ENCODE measurements at places on chromosomes 2 and 18.

DNA sequence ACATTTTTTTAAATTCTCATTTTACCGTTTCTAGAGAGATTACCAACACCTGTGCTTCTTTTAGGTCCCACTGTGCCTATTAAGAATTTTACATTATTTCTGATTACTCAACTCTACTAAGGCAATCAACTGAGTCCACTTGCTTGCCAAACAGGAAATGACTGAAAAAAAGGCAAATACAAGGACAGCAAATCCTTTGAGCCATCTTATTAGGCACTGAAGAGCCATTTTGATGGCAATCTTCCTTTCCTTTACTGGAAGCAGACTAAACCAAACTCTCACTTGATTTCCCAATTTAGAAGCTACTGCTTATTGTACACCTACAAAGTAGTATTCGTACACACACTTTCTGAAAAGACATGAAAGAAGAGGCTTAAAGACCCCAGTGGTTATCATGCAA is 121.4 kb upstream of the COL3A1 start:
- DNase-seq: no peak

- DNase-seq: no peak
Measured at GRCh38 chr18:48885266-48885923, 65.4 kb downstream of the SMAD7 start.

DNA sequence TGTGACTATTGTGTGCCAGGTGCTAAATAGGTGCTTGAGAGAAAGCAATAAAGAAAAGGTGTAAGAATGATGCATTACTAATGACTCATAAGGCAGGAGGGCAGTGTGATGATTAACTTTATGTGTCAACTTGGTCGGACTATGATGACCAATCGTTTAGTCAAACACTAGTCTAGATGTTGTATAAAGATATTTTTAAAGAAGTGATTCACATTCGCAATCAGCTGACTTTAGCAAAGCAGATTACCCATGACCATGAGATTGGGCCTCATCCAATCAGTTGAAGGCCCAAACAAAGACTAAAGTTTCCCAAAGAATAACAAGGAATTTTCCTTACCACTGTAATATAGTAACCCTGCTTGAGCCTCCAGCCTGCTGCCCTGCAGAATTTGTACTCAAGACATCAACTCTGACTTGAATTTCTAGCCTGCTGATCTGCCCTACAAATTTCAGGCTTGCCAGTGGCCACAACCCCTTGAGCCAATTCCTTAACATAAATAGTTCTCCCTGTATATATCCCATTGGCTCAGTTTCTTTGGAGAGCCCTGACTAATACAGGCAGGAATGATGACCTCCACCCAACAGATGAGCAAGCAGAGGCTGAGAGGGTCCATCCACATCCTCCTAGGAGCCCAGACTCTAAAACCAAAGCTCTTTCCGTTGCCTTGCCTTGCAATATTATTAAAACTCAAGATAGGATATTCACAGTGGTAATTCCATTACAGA is 132.6 kb downstream of the ACTR3 start:
- peak; percentile 72 for DNase-seq

- no peak for DNase-seq
Measured at GRCh38 chr2:149160701-149161217, 122.3 kb downstream of the LYPD6B start.

DNA sequence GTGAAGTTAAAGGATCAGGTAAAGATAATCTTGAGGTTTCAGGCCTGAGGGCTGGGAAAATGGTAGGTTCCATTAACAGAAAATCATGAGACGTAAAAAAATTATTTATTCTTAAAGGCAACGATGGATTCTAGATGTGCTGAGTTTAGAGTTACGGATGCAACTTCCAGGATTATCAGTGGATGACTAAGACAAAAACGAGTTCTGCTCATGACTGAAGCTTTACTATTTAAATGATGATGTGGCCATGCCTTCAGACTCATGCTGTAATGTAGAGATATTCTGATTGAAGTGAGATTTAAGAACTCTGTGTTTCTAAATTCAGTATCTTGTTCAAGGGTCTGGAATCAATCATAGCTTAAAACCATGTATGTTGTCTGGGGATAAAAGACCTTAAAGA is 5.0 kb downstream of the TMEM237 start:
- no peak for DNase-seq

GRCh38 chr2:152615177-152615576 is 102.1 kb downstream of the PRPF40A start:
- no peak for DNase-seq

DNA sequence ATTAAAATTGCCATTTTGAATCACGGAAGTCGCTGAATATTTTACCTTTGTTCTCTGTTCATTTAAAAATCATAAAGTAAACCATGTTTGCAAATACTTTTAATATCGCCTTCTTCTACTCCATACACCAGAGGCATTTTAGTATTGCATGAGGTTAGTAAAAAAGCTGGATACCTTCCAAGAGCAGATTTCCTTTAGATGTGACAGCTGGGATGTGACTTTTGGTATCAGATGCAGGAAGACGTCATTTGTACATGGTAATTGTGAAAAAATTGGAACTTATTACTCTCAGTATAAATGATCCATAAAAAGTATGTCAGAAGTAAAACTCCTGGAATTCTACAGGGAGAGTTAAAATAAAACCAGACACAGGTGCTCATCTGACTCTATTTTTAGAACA is 89.5 kb downstream of the SLC4A10 start:
- DNase-seq: no peak
